ENCODE measurements at places on chromosomes 6 and 20.
A peak's percentile ranks its signal among the peaks of the same experiment; 100 is the strongest.

GRCh38 chr6:134375220-134375580, 57.3 kb upstream of the SGK1 start:
- no peak for DNase-seq

DNA sequence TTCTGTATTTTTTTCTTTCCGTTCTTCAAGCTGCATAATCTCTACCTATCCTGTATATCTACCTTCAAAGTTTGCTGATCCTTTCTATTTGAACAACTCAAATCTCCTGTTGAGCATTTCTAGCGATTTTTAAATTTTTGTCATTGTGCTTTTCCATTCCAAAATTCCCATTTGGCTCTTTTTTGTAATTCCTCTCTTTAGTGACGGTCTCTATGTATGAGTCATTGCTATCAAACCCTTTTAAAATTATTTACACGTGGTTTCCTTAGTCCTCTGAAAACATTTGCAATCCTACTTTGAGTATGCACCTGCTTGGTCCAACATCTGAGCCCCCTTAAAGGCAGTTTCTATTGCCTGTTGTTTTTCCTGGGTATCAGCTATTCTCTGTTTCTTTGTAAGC, 100.5 kb upstream of the FOXC1 start:
- no peak for DNase-seq

DNA sequence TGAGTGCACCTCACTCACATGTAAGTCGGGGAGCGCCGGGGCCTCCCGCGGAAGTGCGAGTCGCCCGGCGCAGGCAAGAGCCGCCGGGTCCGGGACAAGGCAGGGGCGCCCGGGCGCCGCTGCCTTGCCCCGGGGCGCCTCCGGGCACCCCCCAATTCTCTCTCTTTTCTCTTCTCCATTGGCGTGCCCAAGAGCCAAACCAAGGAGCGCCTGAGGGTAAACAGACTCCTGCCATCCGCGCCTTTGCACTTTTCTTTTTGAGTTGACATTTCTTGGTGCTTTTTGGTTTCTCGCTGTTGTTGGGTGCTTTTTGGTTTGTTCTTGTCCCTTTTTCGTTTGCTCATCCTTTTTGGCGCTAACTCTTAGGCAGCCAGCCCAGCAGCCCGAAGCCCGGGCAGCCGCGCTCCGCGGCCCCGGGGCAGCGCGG, 36.8 kb downstream of the GNAS start:
- DNase-seq = no peak

GRCh38 chr6:39181333-39181732, 47.9 kb downstream of the KCNK5 start:
- no peak for DNase-seq

- DNase-seq = peak; percentile 32
Observed at GRCh38 chr6:90458353-90459224, 128.3 kb downstream of the MAP3K7 start.
